Kidney (tissue), 22 donors: ENCODE measurements at places on chromosomes 16 and 17. TPM values are rescaled to one million over a fixed set of nuclear protein-coding genes. Genes with fewer than 3 reads are reported as not detected.

The ZSCAN10 gene
- not detected for total RNA-seq

The MKS1 gene
- total RNA-seq, result 25.6 TPM

The SLC13A2 gene
- 1.1 TPM for total RNA-seq

The TMEM114 gene
- not detected for total RNA-seq

The TCAP gene
- 1.5 TPM for total RNA-seq

The SUZ12 gene
- total RNA-seq, result 23.5 TPM

The C16orf86 gene
- total RNA-seq, result 6.6 TPM

DNA sequence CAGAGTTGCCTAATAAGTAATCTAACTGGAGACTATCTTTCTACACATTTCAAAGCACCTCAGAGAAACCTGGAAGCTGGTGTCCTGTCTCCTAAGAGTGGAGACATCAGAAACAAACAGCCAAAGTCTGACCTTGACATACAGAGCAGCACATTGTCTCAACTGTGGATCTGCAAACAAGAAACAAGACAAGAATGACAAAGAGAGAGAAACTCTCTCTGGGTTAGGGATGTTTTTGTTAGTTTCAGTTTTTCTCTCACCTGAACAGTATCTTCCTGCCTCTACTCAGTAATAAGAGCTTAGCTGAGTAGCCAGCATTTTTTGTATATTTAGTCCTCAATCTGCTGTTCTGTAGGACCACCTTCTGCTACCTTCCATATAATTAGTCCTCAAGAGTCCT is 8.9 kb downstream of the ZNF597 start:
- DNase-seq, result no peak

GRCh38 chr17:16915752-16916556 is 56.0 kb downstream of the TNFRSF13B start:
- DNase-seq, result no peak

DNA sequence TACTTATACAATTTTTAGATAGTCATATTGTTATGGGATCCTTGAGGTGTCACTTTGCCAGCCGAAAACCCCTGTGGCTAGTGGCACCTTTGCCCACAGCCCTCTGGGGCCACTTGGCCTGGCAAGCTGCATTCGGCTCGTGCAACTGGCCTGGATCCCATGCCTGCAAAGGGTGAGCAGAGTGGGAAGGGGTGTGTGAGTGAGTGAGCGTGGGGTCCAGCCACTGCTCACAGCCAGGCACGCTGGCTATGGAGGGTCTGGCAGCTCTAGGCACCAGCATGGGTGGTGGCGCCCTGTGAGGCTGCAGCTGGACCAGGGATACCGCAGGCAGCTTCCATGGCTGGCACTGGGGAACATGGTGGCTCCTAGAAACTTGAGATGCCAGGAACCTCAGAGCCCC is 49.0 kb downstream of the ESRP2 start:
- no peak for DNase-seq

GRCh38 chr16:12152740-12153139 is 176.2 kb downstream of the SNX29 start:
- no peak for DNase-seq

DNA sequence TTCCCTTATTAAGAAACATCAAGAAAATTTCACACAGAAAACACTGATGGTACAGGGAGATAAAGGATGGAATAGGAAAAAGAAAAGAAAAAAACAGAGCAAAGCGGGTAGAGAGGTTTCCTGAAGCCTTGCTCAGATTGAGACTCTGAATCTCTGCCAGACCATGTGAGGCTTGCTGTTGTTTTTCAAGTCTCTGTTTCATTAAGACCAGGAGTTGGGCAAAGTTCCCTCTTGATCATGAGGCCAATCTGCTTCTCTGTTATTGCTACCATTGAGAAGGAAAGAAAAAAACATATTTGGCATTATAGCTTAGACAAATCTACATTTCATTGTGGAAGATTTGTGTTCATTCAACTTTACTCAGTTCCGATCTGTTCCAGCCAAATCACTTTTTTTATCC is 201.6 kb upstream of the SOX9 start:
- DNase-seq, result no peak

GRCh38 chr16:4328046-4328781 is 12.3 kb downstream of the GLIS2 start:
- DNase-seq, result peak; percentile 96

GRCh38 chr16:2398520-2398919 is 30.7 kb upstream of the CCNF start:
- no peak for DNase-seq

- peak; percentile 43 for DNase-seq
Observed at GRCh38 chr16:56041556-56042140, 149.6 kb upstream of the GNAO1 start.

DNA sequence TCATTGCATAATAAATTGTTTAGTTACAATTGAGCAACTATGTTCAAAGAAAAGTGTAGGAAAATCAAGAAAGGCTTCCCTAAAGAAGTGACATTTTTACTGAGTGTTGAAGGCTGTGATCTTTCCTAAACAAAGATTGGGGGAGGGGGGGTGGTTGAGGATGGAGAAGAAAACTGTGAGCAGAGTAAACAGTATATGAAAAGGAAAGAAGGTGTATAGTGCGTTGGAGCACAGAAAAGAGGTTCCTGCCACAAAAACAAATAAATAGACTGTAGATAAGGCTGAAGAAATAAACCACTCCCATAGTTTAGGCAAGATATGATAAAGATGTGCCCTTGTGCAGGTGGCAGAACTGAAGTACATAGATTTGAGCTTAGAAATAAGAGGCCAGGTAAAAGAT is 8.5 kb downstream of the ABCA10 start:
- DNase-seq, result no peak

- DNase-seq, result peak; percentile 40
Observed at GRCh38 chr16:57803134-57803990, 1.1 kb upstream of the KIFC3 start.

DNA sequence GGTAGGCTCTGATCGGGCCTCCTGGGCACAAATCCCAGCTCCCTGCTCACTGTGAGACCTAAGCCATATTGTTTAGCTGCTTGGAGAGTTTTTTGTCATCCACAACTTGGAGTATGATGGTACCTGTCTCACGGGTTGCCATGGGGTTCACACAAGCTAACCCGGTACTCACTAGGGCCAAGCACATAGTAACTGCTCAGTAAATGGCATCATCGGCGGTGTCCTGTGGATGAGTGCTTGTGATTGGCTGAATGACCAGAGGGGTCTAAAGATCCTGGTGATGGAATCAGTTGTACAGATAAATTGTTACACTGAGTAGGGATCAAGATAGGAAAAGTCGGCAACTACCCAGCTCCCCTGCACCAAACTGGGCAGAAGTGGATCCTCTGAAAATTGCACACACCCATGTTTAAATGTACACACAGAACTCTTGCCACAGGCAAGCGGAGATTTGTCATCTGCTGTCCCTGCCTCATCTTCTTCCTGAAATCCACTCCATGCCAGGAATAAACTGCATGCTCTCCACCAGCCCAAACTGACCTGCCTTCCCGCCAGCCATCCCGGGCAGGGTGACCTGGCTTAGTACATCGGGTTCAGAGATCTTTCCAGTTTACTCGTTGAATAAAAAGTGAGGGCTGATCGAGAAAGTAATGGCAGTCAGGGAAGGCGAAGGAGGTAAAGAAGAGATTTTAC is 6.5 kb downstream of the MAPT start:
- DNase-seq, result no peak

DNA sequence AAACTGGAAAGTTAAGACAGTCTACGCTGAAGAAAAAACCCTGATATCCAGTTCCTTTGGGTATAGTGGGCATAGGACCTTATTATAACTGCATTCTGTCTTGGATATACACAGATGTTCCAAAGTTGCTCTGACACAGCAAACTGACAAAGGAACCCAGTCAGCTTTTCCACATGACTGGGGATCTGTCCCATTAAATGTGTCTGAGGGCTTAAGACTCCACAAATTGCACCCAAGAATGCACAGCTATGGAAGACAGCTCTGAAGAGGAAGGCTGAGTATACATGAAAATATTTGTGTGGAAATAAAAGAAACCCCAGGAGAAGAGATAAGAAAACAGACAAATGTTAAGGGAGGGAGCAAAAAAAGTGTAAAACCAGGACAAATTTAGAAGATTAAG is 114.1 kb downstream of the SPAG9 start:
- DNase-seq, result no peak

GRCh38 chr16:57264950-57265371 is 19.5 kb downstream of the PLLP start:
- peak; percentile 93 for DNase-seq

DNA sequence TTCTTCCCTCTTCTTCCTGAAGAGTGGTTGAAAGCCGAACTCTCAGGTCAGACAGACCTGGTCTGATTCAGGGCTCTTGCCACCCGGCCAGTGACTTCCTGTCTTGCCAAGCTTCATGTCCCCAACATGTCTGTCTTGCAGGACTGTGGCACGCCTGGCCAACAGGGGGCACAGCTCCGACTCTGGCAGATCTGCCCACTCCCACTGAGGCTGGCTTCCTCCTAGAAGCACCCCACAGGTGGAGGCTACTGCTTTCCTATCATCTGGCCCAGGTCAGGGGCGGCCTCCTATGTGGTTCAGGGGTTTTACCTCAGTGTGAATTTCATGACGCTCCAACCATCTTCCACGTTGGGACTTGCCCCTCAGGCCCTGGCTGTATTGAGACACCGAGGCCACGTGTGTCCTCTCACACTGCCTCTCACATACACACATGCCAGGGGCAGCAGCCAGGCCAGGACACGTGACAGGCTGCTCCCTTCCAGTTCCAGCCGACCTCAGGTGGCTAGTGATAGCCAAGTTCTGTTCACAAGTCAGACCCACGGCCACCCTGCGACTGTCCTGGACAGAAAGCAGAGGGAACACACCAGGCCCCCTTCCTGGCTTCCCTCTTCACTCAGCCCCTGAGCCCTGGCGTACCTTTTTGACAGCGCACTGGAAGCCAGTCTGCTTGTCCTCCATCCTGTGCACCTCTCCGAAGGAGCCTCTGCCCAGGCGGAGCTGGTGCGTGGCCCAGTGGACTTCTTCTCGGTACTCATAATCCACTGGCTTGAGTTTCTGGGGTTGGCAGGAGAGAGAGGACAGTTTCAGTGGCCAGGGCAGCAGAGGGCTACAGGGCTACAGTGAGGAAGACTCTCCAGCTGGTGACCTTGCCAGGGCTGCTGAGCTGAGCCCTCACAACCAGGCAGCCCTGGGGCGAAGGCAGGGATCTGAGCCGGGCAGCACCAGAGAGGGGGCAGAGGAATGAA is 22.6 kb upstream of the SPATA32 start:
- DNase-seq, result no peak

- DNase-seq, result peak; percentile 68
Observed at GRCh38 chr17:41678411-41678906, 10.2 kb upstream of the EIF1 start.

DNA sequence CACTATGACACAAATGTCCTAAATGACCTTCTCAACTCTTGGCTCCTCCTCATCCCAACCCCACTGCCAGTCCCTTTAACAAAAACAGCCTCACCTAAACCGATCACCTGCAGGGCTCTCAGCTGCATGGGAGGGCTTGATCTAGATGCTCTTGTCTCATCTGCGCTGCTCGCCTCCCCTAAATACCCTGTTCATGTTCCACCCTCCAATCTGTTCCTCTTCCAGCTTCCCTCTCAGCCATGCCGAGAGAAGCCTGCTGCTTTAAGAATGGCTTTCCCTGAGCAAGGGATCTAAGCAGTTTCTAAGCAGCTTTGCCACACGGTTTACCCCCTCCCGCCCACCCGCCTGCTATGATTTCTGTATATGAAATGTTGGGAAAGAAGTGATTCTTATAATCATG is 23.7 kb downstream of the PIPOX start:
- no peak for DNase-seq

- no peak for DNase-seq
Observed at GRCh38 chr17:19414396-19415280, 3.6 kb downstream of the RNF112 start.

DNA sequence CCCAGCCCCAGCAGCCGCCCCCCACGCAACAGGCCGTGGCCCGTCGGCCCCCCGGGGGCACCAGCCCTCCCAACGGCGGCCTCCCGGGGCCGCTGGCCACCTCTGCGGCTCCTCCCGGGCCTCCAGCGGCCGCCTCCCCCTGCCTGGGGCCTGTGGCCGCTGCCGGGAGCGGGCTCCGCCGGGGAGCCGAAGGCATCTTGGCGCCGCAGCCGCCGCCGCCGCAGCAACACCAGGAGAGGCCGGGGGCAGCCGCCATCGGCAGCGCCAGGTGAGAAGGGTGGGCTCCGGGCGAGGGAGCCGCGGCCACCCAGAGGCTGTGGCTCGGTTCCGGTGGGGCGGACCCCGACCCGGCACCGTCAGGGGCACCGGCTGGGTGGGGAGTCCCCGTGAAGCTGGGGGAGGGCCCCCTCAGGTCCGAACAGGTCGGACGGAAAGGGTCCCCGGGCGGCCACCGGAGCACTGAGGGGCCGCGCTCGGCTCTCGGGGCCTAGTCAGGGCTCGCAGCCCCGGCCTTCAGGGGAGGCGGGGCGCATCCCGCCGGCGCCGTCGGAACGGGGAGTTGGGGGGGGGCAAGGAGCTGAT is 583 bp downstream of the ATXN2L start:
- no peak for DNase-seq

DNA sequence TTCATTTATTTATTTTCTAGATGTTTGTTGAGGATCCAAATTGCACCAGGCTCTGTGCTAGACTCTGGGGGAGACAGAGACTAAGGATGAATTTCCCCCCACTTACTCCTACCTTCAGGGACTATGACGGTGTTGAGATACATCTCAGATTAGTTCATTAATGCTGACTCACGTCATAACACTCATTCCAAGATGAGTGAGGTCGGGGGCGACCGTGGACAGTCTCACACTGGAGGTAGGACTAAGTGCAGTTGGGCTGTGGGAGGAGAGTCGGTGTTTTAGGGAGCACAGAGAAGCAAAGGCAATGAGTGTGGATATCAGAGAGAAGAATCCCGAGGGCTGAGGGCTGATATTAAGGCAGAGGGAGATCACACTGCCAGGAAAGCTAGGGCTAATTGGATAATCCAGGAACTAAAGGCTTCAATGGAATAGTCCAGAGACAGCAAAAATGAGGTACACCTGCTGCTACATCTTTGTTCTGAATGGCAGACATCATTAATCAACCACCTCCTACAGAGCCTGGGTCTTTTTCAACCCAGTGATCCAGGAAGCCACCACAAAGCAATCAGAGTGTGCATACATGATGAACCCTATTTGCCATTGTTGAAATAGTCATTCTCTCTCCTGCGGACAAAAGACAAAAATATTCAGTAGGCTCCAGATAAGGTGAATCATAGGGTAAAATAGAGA is 38.6 kb upstream of the CACNG4 start:
- no peak for DNase-seq
